Left lung (tissue), 14 donors: ENCODE measurements at places on chromosomes 3 and 15.

DNA sequence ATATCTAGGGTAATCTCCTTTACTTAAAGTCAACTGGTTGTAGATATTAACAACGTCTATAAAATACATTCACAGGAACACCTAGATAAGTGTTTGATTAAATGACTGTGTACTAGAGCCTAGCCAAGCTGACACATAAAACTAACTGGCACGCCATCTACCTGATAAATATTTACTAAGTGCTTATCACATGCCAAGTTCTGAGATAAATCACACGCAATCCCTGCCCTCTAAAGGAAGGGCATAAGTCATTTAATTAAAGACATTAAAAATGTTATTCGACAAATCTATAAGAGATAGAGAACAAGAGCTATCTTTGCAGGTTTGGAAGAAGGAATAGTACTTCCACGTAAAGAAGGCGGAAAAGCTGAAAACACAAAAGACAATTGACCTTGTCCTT is 11.1 kb upstream of the MB21D2 start:
- H3K4me1 ChIP-seq, result peaks cover 18% of the 10 kb centered on the region
- H3K27ac ChIP-seq, result no peak overlapping the region

DNA sequence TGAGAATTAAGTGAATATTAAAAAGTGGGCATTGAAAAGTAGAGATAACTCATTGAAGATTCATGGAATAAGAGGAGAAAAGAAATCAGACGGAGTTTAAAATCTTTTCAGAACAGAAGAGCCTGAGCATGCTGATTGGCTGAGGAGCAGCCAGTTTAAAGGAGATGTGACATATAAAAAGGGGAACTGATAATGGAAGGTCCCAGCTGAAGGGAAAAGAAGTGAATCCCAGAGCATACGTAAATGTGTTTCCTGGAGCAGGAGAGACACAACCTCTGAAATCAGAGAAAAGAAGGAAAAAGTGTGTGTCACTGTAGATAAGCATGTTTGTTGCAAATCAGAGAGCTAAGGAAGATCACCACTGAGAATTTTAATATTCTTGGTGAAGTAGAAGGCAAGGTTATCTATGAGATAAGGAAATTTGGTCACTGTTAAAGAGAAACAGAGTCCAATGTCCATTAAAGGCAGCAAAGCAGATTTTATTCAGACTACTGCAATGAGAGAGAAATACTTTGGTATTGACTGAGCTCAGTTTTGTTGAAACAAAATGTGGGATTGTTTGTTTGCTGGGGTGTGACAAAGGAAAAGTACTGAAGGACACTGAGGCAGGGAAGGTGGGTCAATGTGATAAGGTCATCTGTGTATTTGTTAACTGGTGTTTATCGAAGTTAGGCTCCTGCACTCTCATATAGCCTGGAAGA is 84.6 kb upstream of the WDR72 start:
- H3K36me3 ChIP-seq, result no peaks in the 10 kb centered on the region
- no peak for DNase-seq
- no peaks in the 10 kb centered on the region for H3K27me3 ChIP-seq
- H3K4me1 ChIP-seq, result no peaks in the 10 kb centered on the region
- H3K27ac ChIP-seq, result no peak overlapping the region
- no peak overlapping the region for H3K4me3 ChIP-seq

DNA sequence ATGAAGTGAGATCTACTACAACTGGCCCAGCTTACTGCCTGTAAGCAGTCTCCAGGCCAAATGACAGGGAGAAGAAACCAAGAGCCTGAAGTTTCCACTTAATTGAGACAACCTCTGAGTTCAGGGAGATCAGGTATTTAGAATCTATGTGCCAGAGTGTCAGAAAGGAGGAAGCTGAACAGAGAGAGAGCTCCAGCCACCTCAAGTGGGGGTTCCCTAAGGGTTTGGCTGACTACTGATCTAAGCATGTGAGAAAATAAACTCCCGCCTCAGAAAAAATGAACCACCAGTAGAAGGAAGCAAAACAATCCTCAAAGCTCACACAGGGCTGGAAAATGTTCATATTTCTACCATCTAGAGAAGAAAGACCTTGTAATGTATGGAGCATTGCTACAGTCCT is 25.0 kb downstream of the ADAM10 start:
- H3K4me3 ChIP-seq, result no peak overlapping the region
- no peak overlapping the region for H3K27ac ChIP-seq

- H3K4me1 ChIP-seq, result no peaks in the 10 kb centered on the region
- DNase-seq, result no peak
- H3K36me3 ChIP-seq, result no peaks in the 10 kb centered on the region
- no peak overlapping the region for H3K4me3 ChIP-seq
Measured at GRCh38 chr3:18579661-18580060, 154.5 kb upstream of the SATB1 start.

DNA sequence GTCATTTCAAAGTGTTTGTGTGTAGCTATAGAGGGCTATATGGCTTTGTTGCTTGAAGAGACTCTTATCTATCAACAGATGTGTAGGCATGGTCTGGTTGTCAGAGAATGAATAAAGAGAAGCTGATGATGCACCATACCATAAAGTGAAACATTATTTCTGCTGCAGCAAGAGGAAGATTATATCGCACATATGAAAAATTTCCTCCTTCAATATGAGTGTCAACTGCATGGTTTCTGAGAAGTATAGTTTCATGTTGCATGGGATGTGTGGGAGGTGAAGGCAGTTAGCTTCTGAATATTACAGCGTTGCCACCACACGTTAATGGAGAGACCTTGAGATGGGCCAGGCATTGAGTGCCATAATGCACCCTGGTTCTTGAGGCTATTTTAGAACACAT is 217.9 kb downstream of the SATB1 start:
- H3K4me3 ChIP-seq, result no peak overlapping the region
- no peaks in the 10 kb centered on the region for H3K4me1 ChIP-seq
- H3K27me3 ChIP-seq, result no peaks in the 10 kb centered on the region
- H3K27ac ChIP-seq, result no peak overlapping the region
- no peaks in the 10 kb centered on the region for H3K36me3 ChIP-seq

- H3K36me3 ChIP-seq, result peaks cover 21% of the 10 kb centered on the region
- H3K4me3 ChIP-seq, result peak overlapping the region; percentile 25
- H3K4me1 ChIP-seq, result peaks cover 32% of the 10 kb centered on the region
- H3K27me3 ChIP-seq, result peaks cover 24% of the 10 kb centered on the region
- no peak for DNase-seq
Measured at GRCh38 chr3:184582646-184583577, 21.3 kb downstream of the EPHB3 start.

GRCh38 chr3:13715961-13716360 is 163.9 kb downstream of the WNT7A start:
- H3K4me3 ChIP-seq, result no peak overlapping the region
- no peaks in the 10 kb centered on the region for H3K27me3 ChIP-seq
- DNase-seq, result no peak
- H3K27ac ChIP-seq, result no peak overlapping the region

DNA sequence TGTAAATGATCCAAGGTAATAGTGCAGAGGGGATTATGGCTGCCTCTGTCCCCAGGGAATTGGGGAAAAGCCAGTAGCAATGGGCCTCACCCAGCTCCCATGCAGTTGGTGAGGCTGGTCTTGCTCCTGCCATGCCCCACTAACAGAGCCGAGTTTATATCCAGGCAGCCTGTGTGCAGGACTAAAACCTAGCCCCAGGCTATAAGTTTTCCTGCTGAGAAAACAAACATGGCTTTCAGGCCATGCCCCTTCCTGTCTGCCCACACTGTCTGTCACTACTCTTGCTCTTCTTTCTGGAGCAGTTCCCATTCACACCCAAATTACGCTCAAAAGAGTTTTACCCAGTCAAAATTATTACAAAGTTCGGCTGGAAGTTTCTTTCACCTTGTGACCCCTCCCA is 73.5 kb upstream of the SPATA16 start:
- no peak overlapping the region for H3K4me3 ChIP-seq
- H3K27ac ChIP-seq, result no peak overlapping the region
- no peaks in the 10 kb centered on the region for H3K27me3 ChIP-seq
- H3K4me1 ChIP-seq, result no peaks in the 10 kb centered on the region
- no peak for DNase-seq
- no peaks in the 10 kb centered on the region for H3K36me3 ChIP-seq

DNA sequence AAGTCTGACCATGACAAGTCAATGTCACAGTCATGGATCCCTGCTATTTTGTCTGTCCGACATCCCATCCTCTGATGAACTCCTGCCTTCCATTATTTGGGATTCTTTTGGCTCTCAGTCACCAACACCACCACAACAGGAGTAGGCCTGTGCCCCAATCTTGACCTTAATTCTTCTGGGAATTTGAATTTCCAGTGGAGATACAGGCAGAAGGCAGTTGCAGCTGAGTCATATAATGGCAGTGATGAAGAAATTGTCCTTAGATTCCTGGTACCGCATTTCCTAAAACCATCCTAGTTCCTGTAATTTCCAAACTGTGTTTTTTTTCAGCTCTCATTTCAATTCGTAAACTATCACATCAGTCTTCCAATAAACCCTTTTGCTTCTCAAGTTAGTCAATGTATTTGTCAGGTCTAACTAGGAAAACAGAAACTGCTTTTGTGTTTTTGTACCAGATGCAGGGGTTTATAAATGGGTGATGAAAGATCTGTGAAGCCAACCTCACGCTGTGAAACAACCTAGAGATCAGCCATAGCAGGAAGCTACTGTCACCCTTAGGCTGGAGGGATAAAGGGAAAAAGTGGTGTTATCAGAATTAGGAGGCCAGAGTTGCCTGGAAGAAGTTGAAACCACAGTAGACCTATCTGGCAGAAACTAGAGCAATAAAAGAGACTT is 126.3 kb upstream of the TMEM108 start:
- no peak overlapping the region for H3K27ac ChIP-seq
- no peak for DNase-seq
- H3K36me3 ChIP-seq, result no peaks in the 10 kb centered on the region
- no peak overlapping the region for H3K4me3 ChIP-seq

DNA sequence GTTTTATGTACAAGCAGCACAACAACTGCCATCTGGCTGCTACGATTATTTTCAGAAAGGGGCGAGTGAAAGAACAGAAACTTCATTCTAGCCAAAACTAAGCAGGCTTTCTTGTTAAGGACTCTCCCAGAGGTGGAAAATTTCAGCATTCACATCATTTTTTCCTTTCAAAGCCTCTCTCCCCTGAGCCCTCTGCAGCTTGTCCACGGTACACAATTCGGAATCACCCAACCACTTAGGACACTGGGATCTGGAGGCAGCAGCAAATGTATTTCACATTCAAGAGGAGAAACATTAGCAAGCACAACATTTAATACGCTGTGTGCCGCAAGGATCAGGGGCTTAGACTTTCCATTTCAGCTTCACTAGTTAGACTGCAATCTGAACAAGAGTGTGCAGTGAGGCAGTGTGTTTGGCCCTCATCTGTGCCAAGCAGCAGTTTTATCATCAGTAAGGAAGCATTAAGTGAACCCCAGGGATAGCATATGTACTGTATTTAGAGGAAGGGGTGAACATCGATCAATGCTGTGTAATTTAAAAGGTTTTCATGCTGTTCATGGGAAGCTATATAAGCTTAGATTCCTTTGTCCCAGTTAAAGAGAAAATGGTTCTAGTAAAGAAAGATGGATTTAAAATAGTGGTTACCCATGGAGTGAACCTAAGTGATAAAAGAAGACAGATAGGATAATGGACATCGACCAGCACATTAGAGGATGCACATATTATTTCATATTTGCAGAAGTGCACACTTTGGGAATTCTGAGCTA is 504.9 kb downstream of the TBL1XR1 start:
- H3K4me1 ChIP-seq, result no peaks in the 10 kb centered on the region
- H3K27me3 ChIP-seq, result no peaks in the 10 kb centered on the region
- no peak for DNase-seq
- H3K27ac ChIP-seq, result no peak overlapping the region
- no peaks in the 10 kb centered on the region for H3K36me3 ChIP-seq

DNA sequence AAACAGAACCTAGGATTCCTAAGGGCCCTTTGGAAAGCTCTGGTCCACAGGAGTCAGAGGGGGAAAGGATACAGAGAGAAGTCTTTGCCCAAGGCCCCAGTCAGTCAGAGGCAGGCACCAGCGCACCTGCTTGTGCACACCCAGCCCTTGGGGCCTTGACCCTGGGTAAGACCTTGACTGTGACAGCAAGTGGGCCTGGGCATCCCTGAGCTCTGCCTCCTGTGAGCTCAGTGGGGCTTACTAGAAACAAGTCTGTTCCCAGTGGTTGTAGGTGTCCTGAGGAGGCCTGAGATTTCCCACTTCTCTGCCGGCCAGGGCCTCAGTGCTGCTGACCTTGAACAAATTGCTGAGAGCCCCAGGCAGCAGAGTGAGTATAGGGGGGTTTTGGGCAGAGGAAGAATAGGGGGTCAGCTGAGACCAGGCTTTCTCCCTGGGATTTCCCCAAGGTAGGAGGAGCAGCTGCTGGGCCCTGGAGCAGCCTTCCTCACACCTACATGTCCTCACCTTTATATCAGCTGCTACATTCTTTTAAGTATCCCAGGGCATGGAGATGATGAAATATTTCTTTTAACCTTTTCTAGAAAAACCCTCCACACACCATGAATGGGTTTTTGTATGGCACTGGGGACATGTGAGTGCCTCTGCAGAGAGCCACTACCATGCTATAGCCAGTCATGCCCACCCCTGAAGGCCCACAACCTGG is 9.7 kb upstream of the DAG1 start:
- DNase-seq, result no peak
- no peak overlapping the region for H3K27ac ChIP-seq
- no peak overlapping the region for H3K4me3 ChIP-seq
- no peaks in the 10 kb centered on the region for H3K36me3 ChIP-seq
- H3K4me1 ChIP-seq, result peaks cover 20% of the 10 kb centered on the region

DNA sequence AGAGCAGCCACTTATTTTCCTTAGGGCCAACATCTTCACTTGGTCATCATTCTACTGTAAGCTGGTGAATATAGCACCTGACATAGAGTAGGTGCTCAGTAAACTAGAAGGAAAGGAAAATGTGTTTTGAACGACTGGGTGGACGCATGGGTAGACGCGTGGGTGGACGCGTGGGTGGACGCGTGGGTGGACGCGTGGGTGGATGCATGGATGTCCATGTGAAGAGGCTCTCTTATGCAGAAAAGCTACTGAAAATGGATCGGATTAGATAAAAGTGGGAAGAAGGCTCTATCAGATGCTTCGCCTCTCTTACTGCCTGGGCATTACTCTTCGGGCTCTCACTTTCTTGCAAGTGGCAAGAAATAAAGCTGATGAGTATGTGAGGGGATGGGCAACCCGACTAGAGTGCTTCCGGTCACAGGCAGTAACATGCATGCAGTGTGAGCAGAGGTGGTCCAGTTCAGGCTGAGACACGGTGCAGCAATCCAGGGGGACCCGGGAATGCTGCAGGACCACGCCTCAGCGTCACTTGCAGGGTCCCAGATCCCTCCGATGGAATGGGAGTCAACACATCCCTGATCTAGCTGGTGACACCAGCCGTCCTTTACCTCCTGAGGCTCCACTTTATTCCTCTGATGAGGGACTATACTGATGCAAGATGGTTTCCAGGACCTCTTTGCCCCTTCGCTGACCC is 138.0 kb upstream of the MEF2A start:
- no peak overlapping the region for H3K4me3 ChIP-seq
- no peak for DNase-seq
- H3K27me3 ChIP-seq, result no peaks in the 10 kb centered on the region
- H3K36me3 ChIP-seq, result no peaks in the 10 kb centered on the region

- H3K36me3 ChIP-seq, result no peaks in the 10 kb centered on the region
- no peak for DNase-seq
- no peak overlapping the region for H3K27ac ChIP-seq
- H3K4me1 ChIP-seq, result no peaks in the 10 kb centered on the region
- H3K27me3 ChIP-seq, result no peaks in the 10 kb centered on the region
Measured at GRCh38 chr15:94351031-94351535, 119.7 kb downstream of the MCTP2 start.
